ENCODE measurements at places on chromosomes 7 and 10. TPM values are rescaled to one million over a fixed set of nuclear protein-coding genes. Genes with fewer than 3 reads are reported as not detected.

Gene EIF4EBP2
- 77.3 TPM for polyA plus RNA-seq

Gene NME8
- polyA plus RNA-seq, result not detected

Gene HTRA1
- not detected for polyA plus RNA-seq

Gene SPDYE8
- polyA plus RNA-seq, result not detected

Gene STEAP4
- polyA plus RNA-seq, result not detected

Gene PKD1L1
- polyA plus RNA-seq, result not detected

Gene MRLN
- polyA plus RNA-seq, result not detected

Gene CCDC146
- 2.4 TPM for polyA plus RNA-seq

DNA sequence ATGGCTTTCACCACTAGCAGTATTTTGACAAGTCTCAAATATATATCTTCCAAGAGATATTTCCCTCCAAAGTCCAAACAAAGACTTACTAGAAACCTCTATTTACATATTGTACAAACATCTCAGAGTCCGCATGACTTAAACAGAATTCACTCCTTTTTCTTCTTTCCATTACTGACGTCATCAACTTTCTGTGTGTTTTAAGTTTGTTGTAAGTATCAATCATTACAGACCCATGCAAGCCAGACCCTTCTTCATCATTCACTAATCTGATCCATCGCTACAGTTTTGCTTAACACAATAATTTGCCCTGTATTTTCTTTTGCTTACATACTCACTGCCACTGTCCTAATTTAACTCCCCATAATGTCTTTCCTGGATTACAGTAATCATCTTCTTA lies 51.9 kb downstream of the SEMA3A start:
- DNase-seq, result no peak

DNA sequence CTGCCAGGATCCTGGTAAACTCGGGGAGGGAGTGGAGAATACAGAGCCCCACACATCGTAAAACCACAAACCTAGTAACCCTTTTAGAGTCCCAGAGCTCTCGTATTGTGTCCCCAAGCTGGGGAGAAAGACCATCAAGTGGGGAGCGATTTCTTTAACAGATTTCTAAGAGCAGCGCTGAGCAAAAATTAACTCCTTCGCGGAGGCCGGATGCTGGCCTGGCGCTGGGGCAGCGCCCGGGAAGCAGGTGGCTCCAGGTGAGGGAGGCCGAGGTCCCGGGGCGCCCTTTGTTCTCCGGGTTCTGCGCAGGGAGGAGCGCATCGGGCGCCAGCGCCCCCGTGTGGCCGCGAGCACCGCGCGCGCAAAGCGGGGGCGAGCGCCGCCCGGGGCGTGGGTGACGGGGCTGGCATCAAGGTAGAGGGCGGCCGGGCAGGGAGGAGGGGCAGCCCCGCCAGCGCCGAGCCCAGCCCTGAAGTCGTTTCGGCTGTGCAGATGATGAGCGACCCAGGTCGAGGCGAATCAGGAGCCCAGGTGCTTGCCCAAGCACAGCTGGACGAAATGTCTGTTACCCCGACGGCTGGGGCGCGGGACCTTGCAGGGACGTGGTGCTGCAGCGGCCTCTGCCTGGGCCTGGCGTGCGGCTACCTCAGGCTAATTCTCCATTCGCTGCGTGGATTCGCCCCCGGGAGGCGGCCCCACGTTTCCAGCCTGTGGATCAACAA lies 10.4 kb upstream of the FGFR2 start:
- DNase-seq, result no peak

GRCh38 chr10:62577666-62578291 lies 203.6 kb downstream of the ZNF365 start:
- no peak for DNase-seq

DNA sequence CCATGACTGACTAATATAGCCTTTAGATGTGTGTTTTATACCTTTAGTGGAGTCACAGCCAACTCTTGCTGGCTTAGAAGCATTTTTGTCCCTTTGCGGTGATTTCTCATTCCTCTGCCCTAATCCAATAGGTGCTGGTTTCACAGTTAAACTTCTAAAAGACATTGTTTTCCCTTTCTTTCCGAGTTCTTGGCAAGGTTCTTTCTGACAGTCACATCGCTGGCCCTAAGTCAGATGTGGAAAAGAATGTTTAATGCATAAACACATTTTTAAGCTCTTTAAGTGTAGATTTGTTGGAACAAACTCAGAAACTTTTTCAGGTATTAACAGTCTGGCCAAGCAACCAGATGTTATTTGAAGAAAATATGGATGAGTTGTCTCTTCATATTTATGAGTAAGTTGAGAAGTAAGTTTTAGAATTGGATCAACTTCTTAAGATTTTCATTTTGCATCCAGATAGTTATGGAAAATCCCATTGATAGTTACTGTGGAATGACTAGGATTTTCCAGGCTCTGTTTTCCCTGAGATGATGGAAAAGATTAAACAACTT lies 4.1 kb downstream of the EPDR1 start:
- no peak for DNase-seq

- DNase-seq, result no peak
Measured at GRCh38 chr7:140364819-140365218, 33.5 kb downstream of the SLC37A3 start.

DNA sequence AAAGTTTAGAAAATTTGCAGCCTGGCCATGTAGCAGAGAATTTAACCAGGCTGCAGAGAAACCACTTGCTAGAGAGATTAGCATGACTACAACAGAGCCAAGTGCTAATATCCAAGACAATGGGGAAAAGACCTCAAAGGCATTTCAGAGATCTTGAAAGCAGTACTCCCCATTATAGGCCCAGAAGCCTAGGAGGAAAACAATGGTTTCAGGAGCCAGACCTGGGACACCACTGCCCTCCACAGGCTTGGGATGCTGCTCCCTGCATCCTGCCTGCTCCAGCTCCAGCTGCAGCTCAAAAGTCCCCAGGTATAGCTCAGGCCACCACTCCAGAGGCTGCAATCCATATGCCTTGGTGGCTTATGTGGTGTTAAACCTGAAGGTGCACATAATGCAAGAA lies 101.5 kb upstream of the TMEM72 start:
- DNase-seq, result no peak

GRCh38 chr10:86443936-86444335 lies 77.3 kb upstream of the GRID1 start:
- DNase-seq, result no peak

DNA sequence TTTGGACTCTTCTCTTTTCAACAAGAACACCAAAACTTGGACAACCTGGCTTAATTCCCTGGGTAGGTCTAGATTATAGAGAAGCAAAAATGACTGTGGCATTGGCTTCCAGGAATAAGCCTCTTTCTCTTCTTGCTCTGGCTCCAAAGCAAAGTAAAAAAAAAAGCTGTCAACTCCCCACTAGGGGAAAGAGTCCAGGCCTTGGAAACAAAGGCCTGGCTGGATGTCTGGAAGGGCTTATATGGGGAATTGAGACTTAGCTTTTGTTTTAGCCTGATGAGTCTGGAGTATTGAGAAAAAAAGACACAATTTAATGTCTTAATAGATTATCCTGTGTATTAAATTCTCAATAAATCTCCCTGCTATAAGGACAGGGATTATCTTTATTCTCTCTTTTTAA lies 300.6 kb downstream of the SORCS3 start:
- no peak for DNase-seq

DNA sequence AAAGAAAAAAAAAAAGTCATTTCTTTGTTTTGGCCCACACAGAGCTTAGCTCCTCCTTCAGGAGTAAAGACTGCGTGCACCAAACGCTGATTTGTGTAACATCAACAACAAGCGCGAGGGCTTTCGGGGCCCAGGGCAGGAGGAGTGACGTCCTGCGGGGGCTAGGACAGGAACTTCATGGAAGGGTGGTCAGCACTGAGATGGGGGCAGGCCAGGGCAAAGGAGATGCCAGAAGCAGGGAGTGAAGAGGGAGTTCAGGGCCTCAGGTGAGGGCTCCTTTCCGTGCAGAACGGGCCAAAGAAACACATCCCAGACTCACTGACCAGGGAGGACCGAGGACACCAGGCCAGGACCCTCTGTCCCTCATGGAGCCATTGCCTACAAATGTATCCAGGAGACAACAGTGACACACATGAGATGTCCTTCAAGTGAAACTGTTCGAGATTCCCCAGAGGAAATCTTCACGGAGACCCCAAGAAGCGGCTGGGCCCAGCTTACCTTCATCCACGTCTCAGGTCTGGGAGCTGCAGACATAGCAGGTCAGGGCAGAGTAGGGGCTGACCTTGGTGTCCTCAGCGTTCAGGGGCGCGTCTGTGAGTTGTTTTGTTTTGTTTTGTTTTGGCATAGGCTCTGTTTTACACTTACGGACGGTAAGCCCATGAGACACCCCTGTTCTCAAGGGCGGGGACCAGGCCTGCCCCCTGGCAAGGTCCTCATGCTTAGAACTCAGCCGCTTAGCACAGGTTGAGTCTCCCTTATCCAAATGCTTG lies 30.4 kb upstream of the SHH start:
- DNase-seq, result no peak

- no peak for DNase-seq
Measured at GRCh38 chr10:43906490-43906889, 257.8 kb upstream of the ZNF32 start.

DNA sequence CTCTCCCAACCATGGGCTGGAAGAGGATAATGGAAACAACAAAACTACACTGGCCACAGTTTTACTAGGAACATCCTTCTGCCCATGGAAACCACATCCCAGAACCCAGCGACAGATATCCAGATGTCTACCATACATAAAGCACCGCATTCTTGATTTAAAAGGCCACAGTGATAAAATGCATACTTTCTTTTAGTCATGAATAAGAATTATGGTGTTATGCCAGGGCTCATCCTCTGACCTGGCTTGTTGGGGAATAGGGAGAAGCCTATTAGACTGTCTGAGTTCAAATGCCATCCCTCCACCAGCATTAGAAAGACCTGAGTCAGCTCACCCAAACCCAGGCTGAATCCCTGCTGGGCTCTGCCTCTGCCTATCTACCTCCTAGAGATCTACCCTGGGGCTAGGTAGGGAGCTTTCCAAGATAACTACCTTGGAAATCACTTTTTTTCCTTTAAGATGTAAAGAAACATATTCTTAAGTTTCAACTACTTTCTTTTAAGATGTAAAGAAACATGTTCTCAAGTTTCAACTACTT lies 5.2 kb downstream of the ABCA13 start:
- no peak for DNase-seq

DNA sequence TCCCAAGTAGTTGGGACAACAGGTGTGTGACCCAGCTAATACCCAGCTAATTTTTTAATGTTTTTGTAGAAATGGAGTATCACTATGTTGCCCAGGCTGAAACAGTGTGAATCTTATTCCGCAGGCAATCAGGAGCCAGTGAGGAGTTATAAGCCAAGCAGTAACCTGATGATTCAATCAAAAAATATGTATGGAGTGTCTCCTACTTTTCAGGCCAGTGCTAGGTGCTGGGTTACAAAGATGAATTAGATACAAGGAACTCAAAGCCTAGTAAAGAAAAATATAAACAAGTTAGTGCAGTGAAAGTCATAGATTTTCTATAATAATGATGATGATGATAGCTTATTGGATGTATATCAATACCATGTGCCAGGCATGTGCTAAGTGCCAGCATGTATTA lies 13.2 kb upstream of the IFRD1 start:
- DNase-seq, result no peak

GRCh38 chr7:136709876-136710275 lies 158.6 kb upstream of the CHRM2 start:
- no peak for DNase-seq

- DNase-seq, result no peak
Measured at GRCh38 chr7:69893906-69894305, 295.6 kb downstream of the AUTS2 start.

GRCh38 chr7:92306153-92306552 lies 60.4 kb downstream of the ANKIB1 start:
- DNase-seq, result no peak

DNA sequence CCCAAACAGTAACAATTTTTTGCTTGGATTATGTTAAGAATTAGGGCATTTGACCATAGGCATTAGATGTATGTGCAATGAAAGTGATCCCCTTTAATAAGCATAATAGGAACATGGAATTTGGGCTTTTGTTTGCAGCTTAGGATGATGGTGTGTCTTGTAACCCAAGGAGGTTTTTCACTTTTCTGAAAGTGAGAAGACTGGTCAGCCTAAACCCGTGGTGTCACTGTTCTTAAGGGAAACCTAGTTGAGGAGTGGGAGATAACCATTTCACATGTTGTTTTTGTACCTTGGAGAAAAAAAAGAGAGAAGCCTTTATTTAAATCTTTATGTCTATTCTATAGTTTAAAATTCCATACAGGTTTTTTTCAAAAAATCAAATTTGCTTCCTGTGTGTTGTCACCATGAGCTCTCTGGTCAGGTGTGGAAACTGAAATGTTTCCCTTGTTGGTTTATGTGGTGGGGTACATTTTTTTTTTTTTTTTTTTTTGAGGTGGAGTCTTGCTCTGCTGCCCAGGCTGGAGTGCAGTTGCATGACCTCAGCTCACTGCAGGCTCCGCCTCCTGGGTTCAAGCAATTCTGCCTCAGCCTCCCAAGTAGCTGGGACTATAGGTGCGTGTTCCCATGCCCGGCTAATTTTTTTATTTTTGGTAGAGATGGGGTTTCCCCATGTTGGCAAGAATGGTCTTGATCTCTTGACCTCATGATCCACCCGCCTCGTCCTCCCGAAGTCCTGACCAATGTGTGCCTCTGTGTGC lies 7.7 kb downstream of the CCM2 start:
- DNase-seq, result peak; percentile 32

GRCh38 chr7:29236649-29237048 lies 42.1 kb downstream of the CHN2 start:
- DNase-seq, result no peak

DNA sequence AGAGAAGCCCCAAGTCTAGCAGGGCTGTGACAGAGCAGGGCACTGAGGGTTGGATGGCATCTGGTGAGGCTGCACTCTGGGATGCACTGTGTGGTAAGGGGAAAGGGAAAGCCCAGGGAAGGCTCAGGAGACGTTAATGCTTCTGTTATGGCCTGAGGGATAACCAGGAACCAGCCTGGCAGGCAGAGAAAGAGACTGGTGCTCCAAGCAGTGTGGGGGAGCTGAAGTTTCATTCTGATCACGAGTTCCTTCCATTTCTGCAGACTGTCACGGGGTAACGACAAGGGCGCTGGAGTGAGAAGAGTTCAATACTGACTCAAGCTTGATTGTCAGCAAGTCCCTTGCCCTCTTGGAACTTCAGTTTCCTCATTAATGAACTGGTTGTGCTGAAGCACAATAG lies 730.9 kb downstream of the GRID1 start:
- DNase-seq, result no peak

- DNase-seq, result no peak
Measured at GRCh38 chr7:38461887-38462286, 169.3 kb downstream of the AMPH start.

DNA sequence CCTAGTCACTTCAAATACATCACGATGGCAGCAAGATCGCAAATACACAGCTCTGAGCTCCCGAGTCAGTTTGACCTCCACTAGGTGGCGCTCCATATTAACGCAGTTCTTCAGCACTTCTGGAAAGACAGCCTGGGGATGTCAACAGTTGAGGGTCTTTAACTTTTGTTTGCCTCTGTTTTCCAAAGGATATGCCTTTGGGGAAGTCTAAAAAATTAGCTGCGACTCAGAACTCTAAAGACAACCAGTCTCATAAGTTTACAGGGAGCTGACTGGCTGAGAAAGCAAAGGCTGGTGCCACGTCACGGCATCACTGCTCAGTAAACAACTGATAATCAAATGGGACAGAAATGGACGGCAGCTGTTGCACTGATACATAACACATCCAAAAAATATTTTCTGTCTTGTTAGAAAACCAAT lies 458.8 kb downstream of the SORCS1 start:
- no peak for DNase-seq

Data from CD4-positive, CD25-positive, alpha-beta regulatory T cell (primary cell).